ENCODE measurements at places on chromosomes 11 and 22.

DNA sequence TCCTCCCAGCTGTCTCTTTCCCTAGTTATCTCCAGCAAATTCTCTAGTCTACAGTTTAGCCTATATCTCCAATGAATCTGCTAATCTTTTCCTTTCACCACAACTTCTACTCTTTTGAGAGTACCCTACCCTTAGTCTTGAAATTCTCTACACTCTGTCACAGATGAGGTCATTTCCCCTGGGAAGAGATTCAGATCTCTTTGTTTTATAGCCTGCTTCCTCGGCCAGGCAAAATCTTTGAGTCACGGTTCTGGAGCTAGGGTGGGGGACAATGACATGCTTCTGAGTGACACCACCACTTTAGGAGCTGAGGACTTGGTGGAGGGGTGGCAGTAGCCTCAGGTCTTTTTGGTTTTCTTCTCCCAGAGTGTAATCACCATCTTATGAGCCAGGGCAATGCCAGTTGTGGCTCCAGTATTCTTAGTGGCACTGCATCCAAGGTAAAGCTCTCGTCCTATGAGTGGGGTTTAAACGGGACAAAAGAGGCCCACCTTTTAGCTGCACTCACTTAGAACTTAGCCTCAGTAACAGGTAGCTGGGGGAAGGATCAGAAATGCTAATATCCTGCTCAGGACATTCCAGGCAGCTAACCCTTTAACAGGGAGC lies 98.5 kb upstream of the RRM1 start:
- no peak for DNase-seq

GRCh38 chr11:45926536-45927331 lies 4.3 kb downstream of the LARGE2 start:
- no peak for DNase-seq

GRCh38 chr22:39236321-39237317 lies 8.2 kb downstream of the PDGFB start:
- no peak for DNase-seq

DNA sequence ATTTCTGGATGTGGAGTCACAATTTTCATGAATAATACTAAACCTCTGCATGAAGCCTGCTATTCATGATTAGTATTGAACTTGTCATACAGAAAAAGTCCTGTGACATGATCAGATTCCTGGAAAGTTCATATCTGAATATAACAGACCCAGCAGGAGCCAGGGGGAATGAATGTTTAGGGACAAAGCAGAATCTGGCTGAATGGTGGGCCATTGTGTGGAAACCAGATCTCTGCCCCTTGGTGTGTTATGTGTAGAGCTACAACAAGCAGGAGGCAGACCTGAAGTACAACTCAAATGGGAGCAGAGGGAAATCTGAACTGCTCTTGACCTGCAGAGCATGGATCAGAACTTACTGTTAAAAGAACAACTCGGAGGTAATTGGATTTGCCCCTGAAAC lies 30.3 kb downstream of the KREMEN1 start:
- no peak for DNase-seq

GRCh38 chr11:76327202-76327601 lies 53.7 kb downstream of the THAP12 start:
- no peak for DNase-seq

DNA sequence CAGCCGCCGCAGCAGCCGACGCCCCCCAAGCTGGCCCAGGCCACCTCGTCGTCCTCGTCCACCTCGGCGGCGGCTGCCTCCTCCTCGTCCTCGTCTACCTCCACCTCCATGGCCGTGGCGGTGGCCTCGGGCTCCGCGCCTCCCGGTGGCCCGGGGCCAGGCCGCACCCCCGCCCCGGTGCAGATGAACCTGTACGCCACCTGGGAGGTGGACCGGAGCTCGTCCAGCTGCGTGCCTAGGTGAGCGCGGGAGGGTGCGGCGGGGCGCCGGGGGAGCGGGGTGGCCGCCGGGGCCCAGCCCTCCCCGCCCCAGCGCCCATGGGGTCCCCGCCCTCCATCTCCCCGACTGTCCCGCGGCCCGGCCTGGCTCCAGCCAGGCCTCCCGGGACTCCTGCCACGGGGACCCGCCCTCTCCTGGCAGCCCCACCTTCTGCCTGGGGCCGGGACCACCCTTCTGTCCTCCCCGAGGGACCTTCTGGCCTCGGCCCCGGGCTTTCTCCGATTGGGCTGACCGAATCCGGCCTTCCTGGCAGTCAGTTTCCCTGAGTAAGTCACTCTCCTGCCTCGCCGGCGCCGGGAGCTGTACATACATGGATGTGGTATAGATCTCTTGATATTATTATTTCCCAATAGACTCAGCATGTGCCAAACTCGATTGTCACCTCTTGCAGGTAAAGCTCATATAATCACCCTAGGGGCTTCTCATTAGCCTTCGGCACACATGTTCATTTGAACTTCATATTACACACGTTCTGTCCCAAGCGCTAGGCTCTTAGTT lies 720 bp downstream of the PACS1 start:
- no peak for DNase-seq

DNA sequence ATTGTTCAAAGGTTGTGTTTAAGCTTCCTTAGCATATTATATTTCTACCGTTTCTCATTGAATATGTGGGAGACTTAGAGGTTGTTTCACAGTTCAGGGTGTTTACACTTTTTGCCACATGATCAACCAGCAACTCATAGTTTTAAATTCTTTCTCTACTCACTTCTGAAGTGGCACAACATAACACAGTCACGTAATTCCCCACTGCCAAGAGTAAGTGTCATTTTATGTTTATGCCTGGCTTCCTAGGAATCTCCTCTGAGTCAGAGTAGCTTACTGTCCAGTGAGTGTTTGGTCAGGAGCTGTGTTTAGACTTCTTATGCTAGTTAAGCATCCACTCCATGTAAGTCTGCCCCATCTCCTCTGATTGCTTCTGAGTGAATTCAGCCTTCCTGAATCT lies 520.8 kb upstream of the KIRREL3 start:
- no peak for DNase-seq

DNA sequence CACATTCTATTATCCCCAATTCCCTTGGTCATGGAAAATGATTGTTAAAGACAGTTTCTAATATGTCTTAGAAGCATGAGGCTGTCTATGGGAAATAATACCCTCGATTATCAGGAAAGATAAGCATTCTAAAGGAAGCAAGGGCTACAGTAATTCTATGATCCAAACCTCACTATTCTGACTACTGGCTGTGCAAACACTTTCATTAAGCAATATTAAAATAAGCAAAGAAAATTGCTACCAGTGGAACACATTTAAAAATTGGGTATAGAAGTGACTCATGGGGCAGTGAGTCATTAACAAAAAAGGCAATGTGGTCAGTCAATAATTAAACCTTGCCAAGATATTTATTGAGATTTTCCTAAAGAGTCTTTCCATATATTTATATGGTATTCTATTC lies 1415.2 kb upstream of the TENM4 start:
- no peak for DNase-seq

DNA sequence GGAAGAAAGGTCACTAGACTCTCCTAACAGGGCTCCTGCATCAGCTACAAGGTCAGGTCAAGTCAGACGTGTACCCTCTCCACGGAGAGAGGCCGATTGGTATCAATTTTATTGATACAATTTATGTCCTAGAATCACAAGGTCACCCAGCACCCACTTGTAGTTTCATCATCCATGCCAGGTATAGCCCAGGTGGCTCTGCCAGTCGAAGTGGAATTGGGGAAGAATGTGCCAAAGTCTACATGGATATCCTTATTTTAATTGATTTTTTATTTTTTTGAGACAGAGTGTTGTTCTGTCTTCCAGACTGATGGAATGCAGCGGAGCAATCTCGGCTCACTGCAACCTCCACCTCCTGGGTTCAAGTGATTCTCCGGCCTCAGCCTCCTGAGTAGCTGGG lies 334.1 kb downstream of the SHANK2 start:
- DNase-seq: no peak

DNA sequence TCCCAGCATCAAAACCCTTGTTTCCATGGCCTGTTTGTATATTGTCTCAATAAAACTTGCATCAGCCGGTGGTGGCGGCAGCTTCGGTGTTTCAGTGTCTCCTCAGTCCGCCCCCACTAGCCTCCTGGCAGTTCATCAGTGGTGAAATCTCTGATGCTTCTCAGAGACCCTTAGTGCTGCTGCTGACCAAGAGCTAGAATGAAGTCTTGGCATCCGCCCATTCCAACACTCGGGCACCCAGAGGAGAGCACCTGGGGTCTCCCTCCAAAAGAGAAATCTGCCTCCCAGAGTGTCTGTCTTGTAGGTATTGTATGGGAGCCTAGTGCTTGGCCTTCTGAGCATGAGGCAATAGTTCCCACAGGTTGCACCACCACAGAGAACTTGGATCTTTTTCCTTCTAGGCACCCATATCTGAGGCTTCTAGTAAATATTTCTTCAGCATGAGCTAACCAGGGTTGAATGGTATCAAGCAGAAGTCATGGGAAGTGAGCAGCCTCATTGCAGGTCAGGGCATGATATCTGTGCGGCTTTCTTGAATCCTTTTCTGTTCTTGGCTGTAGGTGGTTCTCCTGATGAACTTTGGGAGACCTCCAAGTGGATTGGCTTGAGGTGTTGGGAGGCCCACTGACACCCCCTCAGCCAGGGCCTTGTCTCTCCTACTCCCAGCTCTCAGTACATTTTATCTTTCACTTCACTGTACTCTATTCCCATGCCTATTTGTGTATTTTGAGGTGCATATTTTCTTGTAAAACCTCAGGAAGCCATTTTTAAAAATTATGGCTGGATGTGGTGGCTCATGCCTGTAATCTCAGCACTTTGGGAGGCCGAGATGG lies 13.2 kb upstream of the AIFM3 start:
- DNase-seq: no peak

DNA sequence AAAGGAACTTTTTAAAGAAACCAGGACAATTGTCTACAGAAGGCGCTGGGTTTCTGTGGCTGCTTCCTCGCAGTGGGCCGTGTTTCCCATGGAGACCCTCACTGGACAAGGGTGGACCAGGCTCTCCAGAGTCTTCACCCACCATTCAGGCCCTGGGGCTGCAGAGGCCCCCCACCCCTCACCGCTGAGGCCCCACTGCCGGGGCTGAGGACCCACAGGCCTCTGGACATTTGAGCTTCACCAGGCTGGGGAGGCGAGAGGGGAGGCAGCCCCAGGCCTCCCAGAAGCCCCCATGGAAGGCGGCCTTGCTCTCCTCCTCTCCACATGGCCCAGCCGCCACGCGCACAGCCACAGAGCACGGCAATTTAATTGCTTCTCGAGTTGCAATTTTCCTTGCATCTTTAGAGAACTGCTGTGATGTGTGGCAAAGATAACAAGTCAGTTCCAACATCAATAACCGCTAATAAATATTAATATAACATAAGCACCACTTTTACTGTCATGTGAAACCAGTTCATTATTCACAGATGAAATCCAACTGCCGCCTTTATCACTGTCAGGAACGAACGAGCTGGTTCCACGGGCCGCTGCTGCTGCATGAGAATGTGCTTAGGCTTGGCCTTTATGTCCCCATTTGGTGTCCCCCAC lies 81.0 kb downstream of the PHF21B start:
- no peak for DNase-seq

DNA sequence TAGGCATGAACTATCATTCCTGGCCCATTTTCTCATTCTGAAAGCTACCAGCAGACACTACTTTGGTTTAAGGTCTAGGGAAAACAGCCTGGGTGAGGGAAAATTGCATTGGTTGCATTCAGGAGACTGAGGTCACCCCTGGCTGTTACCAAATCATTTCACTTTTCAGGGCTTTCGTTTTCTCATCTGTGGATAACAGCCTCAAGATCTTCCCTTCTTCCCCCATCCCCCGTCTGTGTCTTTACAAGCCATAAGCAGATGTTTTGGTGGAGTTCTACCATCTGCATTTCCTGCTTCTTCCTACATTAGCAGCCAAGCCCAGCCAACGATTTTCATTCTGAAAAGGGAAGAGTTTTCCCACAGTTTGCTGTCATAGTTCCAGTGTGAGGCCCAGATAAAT lies 130.4 kb downstream of the HIPK3 start:
- no peak for DNase-seq

DNA sequence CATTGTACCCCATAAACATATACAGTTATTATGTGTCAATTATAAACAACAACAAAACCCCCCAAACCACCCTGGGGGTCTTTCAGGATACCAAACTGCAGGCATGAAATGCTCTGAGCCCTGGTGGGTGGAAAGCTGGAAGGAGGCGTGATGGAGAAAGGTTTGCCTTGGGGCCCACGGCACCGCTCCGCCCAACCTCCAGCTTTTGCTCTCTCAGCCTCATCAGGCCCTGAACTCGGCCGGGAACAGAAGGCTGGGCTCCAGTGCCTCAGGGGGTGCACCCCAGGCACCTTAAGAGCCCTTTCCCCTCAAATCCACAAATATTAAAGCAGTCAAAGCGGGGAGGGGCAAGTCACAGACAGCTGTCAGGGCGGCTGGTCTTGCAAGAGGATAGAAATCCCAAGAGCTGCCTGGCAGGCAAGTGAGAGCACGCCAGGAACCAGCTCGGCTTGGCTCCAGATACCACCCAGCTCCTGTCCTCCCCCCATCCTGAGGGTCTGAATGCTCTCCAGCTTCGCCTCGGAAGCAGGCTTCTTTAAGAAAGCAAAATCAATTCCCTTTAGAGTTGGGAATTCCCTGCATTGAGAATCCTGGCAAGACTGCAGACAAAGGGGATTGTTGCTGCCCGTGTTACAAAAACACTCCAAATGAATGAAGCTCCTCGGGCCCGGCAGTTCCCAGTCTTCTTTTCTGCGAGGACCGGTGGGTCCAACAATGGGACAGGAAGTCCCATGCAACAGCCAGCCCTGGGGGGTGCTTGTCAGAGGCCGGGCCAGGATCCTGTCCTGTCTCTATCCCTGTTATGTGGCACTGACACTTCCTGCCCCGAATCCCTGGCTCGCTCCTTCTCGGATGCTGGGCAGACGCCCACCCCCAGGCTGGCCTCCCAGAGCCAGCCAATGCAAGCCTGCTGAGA lies 80.8 kb downstream of the NAT10 start:
- no peak for DNase-seq

DNA sequence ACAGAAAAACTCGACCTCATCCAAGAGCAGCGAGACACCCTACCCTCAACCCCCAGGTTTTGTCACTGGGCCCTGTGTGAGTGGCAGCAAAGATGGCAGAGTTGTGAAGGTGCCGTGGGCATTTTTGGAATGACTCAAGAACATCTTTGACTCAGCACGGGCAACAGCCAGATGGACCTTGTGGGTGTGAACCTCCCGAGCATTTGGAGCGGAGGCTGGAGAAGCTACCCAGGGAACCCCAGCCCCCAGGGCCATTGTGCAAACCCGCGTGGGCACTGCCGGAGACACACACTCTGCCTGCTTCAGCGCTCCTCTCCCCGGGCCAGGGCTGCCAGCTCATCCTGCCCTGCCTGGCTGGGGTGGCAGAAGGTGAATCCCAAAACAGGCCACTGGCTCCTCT lies 66.1 kb downstream of the PANX1 start:
- no peak for DNase-seq

- DNase-seq: peak; percentile 70
Measured at GRCh38 chr22:36365020-36365411, 22.8 kb downstream of the MYH9 start.

DNA sequence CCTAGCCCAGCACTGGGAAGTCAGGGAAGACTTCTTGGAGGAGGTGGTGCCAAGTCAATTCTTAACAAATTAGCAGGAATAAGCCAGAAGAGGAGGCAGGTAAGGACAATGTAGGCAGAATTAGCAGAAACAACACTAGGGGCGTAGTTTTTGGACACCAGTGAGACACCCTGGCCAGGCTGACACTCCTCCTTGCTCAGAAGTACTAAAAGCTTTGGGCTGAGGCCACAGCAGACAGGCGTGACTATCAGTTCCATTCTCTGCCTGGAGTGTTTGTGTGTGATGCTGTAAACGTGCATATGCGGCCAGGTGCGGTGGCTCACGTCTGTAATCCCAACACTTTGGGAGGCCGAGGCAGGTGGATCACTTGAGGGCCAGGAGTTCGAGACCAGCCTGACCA lies 36.0 kb downstream of the PHF21B start:
- no peak for DNase-seq

- no peak for DNase-seq
Measured at GRCh38 chr11:134205729-134206128, 18.0 kb downstream of the NCAPD3 start.
